AML-193 (cell line): ENCODE measurements at places on chromosomes 2 and 18.

DNA sequence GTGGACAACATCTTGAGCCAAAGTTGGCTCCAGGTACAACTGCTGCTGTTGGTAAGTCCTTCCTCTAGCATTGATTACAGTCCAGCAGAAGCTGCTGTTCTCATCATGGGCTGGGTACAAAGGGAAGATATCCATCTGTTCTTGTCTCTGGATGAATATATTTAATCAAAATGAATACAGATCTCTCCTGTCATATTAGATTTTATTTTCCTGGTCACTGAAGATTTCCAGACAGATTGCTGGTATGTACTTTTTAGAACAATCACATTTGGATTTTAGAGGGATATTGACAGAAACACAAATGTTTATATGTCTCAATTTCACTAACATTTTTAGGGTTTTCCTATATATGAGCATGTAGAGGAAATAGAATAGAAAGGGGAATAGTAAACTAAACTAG is 155.4 kb upstream of the FHL2 start:
- no peak for DNase-seq

DNA sequence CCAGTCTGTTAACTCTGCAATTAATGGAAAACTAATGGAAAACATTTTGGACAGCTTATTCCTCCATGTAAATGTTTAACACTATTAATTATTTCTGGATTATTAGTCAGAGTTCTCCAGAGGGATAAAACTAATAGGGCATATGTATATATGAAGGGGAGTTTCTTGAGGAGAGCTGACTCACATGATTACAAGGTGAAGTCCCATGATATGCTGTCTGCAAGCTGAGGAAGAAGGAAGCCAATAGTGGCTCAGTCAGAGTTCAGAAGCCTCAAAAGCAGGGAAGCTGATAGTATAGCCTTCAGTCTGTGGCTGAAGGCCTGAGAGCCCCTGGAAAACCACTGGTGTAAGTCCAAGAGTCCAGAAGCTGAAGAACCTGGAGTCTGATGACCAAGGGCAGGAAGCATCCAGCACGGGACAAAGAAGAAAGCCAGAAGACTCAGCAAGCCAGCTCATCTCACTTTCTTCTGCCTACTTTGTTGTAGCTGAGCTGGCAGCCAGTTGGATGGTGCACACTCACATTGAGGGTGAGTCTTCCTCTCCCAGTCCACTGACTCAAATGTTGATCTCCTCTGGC is 136.0 kb downstream of the PTH2R start:
- no peak for DNase-seq

DNA sequence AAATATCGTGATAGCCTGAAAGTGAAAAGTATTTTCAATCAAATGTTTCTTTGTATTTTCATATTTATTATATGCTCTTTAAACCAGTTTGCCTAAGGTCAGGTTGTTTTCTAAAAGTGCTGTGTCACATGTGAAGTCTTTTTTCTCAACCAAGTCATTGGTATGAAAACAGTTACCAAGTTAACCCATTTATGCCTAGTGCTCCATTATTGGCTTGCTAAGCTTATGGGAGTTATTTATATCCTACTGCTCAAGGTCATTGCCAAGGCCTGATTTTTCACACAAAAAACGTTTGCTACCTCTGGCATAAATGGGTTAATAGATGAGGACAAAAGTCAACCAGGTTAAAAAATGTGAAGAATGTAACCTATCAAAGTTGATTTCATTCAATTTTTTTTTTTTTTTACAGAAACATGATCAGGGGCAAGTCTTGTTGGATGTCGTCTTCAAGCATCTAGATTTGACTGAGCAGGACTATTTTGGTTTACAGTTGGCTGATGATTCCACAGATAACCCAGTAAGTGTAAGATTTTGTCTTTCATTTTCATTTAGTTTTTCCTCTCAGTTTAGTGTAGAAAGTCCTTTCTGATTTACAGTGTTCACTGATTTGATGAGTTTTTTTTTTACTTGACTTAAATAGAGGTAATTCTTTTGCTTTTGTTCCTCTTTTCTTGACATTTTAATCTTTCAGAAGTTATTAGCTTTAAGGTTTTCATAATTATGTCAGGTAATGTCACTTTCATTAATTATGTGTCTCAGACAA is 102.6 kb downstream of the PTPN4 start:
- DNase-seq, result no peak

DNA sequence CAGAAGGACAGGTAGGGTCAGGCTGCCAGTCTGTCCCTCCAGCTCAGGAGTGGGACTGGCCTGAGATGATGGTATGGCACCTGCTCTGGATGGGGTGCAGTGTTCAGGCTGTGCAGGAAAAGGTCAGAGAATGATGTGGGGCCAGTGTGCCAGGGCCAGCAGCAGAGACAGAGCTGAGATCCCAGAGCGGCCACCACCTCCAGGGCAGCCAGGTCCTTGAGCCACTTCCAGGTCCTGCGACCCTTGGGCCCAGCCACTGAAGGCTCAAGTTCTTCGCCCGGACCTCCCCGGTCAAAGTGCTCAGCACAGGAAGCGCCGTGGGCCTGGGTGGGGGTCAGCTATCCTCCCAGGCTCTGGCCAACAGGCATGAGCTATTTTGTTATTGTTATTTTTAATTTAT is 12.1 kb upstream of the ARMC9 start:
- DNase-seq, result no peak

GRCh38 chr18:68922392-68922791 is 124.5 kb downstream of the CCDC102B start:
- no peak for DNase-seq

GRCh38 chr2:241372361-241372992 is 16.4 kb downstream of the FARP2 start:
- DNase-seq, result no peak

DNA sequence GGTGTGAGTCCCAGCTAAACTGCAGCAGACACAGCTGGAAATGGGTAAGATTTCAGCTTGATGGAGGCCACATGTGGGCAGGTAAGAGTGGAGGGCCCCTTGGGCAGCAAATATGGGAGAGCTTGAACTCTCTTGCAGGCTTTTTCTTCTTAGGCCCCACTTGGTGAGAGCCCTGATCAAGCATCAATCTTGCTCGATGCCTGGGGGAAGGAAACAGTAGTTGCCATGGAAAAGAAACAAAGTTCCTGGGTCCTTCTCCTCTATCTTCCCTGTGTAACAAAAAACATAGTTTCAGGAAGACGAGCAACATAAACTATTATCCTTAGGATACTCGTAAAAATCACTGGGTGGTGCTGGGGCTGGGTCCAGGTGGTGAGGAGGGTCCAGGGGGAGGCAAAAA is 42.9 kb downstream of the KIAA1328 start:
- DNase-seq, result no peak

DNA sequence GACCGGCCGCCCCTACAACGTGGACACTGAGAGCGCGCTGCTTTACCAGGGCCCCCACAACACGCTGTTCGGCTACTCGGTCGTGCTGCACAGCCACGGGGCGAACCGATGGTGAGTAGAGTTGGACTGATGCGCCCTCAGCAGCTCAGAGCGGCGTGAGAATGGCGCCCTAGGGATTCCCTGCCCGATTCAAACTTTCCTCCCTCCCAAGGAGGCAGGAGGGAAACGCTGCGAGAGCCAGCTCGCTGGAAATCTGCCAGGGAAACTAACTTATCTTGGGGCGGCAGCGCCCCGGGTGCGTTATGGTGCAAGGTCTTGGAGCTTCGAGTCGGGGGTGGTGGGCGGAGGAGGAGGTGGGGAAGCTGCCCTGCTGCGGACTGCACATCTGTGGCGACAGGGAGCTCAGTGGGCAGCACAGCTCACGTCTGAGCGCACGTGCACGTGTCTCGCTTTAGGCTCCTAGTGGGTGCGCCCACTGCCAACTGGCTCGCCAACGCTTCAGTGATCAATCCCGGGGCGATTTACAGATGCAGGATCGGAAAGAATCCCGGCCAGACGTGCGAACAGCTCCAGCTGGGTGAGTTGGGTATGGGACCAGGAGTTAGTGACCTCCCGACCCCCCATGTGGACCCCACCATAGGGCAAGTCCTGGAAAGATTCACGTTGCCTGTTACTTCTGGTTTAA is 697 bp downstream of the ITGA4 start:
- peak; percentile 77 for DNase-seq

GRCh38 chr2:201345625-201346213 is 11.4 kb downstream of the FLACC1 start:
- no peak for DNase-seq

- DNase-seq, result peak; percentile 3
These were observed 190.4 kb downstream of the KIAA1328 start for GRCh38 chr18:37019157-37019827.

DNA sequence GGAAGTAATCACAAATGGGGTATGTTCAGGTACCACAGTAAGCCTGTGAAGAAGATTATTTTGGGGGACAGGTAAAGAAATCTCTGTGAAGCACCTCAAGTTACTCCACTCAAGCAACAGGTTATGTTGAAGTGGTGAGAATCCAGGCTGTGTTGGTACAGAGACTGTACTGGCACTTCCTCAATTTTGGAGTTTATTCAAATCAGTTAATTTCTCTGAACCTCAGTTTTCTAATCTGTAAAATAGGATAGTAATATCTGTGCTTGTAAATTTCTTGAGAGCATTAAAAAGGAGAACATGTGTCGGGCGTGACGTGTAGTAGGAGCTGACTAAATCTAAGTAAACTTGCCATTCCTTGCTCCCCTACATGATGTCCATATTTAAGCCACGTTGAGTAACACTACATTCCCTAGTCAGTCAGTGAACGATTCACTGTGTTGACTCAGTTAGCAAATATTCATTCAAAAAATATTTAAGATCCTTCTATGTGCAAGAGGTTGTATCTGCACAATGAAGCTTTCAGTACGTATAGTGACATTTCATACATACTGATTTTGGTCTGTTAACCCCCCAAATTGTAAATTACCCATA is 504.2 kb downstream of the ZEB2 start:
- no peak for DNase-seq

- DNase-seq, result no peak
These were observed 256.3 kb upstream of the LINC00305 start for GRCh38 chr18:64405161-64405560.

DNA sequence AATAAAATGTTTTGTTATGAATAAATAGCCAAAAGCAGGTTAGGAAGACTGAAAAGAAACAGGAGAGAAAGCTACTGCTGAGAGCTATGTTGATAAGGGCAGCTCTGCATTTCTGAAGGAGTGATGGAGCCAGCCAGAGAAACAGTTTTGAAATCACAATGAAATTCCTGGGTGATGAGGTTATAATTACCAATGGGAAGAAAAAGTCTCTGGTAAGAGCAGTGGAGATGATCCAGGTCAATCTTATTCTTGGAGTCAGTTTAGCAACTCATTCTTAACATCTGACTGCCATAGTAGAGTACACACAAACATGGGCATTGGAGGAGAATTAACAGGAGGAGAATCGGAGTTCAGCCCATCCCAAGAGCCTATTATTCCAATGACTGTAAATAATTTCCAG is 2.4 kb downstream of the ALKAL2 start:
- DNase-seq, result no peak

DNA sequence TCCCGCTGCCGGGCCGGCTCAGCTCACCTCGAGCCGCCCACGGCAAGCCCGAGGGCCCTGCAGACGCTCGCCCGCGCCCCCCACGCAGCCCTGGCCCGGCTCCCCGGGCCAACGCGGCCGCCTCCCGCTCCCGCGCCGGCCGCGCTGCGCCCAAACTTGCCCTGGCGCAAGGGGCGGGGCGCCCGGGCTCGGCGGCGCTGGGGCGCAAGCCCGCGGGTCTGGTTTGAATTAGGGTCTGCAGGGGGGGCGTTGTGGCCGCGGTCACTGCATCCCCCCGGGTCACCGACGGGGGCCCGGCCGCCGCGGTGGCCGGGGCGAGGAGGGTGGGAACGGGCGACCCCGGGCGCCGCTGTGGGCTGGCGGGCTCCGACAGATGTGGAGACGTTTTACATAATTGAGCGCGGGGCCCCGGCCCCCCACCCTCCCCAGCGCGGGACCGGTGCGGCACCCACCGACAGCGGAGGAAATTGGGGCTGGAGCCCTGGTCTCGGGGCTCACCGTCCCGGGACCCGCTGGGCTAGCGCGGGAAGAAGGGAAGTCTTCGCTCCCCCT is 690 bp downstream of the SDC1 start:
- DNase-seq, result no peak

DNA sequence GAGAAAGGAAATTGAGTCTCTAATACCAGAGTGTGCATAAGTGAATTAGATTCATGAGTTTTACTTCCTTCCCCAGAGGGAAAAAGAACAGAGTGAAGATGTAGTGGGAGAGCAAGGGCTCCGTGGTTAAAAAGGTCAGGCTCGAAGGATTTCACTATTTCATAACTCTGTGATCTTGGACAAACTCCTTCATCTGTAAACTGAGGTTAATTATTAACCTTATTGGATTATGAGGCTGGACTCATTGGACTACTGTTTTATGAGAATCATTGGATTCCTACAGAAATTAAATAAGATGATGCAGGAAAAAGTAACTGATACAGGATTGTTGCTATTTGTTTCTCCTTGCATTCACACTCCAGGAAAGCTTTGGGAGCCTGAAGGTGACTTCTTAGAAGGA is 45.0 kb downstream of the SRD5A2 start:
- no peak for DNase-seq

- no peak for DNase-seq
These were observed 14.2 kb upstream of the NDUFV2 start for GRCh38 chr18:9088252-9088651.

DNA sequence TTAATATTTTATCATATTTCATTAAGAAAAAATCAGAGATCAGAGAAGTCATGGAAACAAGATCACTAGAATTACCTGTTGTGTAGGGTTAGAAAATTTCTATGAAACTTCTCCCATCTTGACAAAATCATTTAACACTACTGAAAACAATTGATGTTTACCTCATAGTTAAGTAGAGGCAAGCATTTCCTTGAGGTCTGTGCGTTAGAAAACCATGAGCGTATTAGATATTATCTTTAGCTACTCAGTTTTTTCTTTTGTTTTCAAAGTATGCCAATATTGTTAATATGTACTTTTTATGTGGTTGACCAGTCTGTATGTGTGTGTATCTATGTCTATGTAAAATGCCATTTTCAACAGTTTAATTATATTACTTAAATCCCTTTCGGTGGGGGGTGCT is 335.7 kb downstream of the PARD3B start:
- DNase-seq, result no peak
